ENCODE measurements at places on chromosomes 1 and 21.
A peak's percentile ranks its signal among the peaks of the same experiment; 100 is the strongest.

DNA sequence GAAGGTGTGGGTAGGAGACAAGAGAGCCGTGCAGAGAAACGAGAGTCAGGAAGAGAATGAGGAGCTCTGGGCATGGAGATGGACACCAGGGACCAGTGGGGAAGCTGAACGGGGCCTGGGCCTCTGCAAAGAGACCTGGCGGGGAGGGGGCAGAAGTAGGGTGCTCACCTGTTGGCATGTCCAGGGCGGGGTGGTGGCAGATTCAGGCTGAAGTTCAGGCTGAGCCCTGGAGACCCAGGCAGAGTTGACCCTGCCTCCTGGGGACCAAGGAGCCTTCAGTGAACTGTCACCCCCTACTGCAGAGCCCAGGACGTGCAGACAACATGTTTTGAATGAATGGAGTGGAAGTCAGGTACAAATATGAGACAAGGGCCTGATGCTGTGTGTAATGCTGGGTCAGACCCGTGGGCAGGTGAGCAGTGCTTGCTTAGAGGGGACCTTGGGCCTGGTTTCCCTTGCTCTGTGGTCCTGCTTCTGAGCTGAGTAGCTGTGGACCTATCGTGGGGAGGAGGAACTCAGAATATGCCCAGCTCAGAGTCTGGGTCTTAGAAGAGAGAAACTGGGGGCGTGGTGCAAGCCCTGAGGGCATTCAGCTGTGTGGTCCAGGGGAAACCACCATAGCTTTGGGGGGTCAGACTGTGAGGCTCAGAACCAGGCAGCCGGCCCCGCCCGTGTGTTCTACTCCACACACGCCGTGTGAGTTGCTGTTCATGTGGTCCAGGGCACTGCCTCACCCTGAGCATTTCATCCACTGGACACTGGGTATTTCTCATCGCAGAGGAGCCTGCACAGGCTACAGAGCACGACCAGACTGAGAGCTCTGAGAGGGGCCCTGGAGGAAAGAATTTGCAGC, 21.3 kb upstream of the UMODL1 start:
- no peak for DNase-seq

- DNase-seq = peak; percentile 64
These were observed 780 bp downstream of the YTHDF2 start for GRCh38 chr1:28737307-28738132.

GRCh38 chr1:66435541-66435940, 98.4 kb upstream of the SGIP1 start:
- DNase-seq = no peak

DNA sequence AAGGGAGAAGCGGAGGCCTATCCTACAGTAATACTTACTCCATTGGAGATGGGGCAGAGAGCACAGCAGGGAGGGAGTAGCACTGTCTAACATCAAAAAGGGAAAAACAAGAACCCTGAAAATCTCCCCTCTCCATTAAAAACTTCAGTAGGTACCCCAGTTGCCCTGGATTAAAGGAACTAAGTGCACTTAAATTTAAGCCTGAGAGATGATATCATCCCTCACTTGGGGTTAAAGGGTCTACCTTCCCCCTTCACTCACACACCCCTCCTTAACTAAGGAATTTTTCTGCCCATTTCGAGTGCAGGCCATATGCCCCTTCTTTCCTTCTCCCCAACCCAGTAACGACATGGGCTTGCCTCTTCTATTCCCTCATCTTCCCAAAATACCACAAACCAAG, 3.7 kb upstream of the MTMR11 start:
- no peak for DNase-seq

- no peak for DNase-seq
These were observed 143.5 kb upstream of the COA6 start for GRCh38 chr1:234229581-234230387.

DNA sequence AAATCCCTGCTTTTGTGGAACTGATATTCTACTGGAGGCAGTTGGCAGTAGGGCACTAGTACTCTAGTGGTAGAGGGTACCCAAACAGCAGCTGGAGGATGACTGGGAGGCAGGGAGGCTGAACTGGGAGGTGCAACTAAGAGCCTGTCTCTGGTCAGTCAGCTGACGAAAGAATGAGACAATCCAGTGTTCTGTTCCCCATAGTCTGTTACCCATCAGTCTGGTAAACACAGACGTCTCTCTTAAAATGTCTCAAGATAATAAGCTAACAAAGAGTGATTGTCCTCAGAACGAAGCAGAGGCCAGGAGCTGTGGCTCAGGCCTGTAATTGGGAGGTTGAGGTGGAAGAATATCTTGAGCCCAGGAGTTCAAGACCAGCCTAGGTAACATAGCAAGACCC, 30.4 kb downstream of the TFAP2E start:
- DNase-seq = no peak

DNA sequence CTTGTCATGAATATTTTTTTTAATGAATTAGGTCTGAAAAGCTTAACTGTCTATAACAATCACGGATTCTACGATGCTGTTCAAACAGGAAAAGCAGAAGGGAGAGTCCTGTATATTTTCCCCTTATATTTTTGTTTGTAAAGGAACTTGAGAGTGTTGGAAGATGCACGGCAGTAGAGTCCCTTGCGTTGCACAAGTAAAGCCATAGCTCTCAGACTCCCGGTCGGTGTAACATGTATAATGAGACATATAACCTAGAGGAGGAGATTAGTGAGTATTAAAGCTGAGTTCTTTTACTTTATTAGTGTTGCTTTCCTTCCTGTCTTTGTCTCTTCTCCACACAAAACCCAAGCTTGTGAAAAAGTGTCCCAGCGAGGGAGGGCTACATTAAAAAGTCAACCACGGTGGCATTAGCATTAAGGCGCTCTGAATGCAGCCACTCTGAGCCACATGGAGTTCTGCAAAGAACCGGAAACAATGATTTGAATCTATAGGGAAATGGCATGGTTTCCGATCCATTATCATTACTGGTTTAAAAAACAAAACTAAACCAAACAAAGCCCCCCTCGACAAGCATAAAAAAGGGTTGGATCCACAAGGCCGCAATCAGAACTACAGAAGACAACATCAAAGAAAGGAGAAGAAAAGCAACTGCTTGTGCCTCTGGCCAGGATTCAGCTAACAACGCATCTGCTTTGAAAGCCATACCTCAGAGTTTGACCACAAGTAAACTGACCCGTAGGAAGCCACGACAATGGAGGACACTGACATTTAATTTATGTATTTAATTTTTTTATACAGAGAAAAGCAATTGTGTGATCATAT, 356.8 kb downstream of the LMO4 start:
- DNase-seq = no peak

GRCh38 chr1:27967106-27967883, 7.5 kb downstream of the XKR8 start:
- DNase-seq = no peak

DNA sequence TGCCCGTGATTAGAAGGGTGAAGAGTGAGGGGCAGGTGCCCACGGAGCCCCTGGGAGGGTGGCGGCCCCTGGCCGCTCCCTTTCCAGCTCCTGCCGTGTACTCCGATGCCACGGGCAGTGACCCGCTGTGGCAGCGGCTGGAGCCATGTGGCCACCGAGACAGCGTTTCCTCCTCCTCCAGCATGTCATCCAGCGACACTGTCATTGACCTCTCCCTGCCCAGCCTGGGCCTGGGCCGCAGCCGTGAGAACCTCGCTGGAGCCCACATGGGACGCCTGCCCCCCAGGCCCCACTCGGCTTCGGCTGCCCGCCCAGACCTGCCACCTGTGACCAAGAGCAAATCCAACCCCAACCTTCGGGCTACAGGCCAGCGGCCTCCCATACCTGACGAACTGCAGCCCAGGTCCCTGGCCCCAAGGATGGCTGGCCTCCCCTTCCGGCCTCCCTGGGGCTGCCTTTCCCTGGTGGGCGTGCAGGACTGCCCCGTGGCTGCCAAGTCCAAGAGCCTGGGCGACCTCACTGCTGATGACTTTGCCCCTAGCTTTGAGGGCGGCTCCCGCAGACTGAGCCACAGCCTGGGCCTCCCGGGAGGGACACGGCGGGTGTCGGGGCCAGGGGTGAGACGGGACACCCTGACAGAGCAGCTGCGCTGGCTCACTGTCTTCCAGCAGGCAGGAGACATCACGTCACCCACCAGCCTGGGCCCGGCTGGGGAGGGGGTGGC, 22.0 kb downstream of the PANK4 start:
- no peak for DNase-seq

GRCh38 chr1:241317676-241318075, 39.3 kb downstream of the RGS7 start:
- DNase-seq = no peak

- DNase-seq = no peak
These were observed 37.4 kb downstream of the LAMC2 start for GRCh38 chr1:183223467-183223866.

DNA sequence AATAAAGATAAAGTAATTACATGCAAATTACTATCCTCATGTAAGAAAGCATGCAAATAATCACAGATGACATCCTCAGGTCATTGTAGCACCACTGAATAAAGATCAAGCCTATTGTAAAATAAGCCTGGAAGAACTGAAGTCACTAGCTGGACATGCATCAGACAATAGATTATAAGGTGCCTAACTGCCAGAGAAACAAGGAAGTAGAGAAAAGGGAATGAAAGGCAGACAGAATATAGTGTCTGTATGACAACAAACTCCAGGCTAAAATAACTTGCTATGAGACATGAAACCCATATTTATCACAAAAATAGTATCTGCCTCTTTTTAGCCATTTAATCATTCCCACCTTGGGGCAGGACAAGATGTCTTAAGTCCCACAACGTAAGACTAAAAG, 108.7 kb downstream of the ENAH start:
- no peak for DNase-seq

GRCh38 chr1:233038581-233038980, 88.2 kb downstream of the NTPCR start:
- no peak for DNase-seq

- no peak for DNase-seq
These were observed 49.4 kb downstream of the LAMC2 start for GRCh38 chr1:183235503-183235902.

GRCh38 chr1:226677027-226678020, 61.8 kb downstream of the ITPKB start:
- peak; percentile 77 for DNase-seq

DNA sequence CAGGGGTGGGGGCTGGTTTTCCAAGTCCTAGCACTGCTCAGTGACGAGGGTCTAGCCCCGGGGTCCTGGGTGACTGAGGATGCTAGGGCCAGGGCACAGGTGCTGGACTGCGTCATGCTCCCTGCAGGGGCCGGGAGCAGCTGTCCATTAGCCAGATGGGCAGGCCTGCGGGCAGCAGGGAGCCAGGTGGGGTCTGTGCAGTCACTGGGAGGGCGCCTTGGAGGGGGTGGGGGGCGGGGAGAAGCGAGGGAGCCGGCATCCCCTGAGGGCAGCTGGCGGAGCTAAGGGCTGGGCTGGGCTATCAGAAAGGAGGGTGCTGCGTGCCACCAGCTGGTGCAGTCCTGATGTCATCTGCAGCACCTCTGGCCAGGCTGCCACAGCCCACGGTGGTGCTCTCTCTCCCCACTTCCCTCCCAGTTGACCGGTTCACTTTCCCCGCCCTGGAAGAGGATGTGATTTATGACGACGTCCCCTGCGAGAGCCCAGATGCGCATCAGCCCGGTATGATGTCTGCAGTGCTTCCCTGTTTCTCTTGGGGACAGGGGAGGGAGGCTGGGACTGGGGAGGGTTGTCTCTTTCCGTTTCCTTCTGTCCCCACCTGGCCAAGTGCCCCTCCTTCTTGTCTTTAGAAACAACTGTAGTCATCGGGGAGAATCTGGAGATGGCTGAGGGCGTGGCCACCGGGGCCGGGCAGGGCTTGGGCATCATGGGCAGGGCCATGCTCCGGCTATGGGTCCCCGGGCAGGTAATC, 63.8 kb downstream of the ARHGEF10L start:
- DNase-seq = no peak

GRCh38 chr1:96741335-96741734, 19.8 kb downstream of the PTBP2 start:
- no peak for DNase-seq

GRCh38 chr1:161091796-161092507, 2.6 kb upstream of the NECTIN4 start:
- no peak for DNase-seq

DNA sequence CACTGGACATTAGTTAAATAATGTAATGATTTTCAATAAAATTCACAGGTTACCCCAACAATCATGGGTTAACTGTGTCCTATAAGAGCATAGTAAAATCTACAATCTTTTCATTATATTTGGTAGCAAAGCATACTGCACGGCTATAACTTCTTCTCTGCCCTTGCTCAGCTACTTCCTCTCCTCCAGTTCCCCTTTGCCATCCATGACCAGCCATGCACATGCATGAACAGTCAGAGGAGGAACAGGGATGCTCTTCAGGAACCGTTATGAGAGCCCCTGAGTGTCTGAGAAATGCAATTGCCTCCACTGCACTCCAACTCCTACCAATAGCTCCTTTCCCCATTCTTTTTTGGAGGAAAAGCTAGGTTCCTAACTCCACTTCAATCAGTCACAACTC, 646.7 kb downstream of the LTN1 start:
- no peak for DNase-seq

- no peak for DNase-seq
These were observed 60.6 kb downstream of the PCNT start for GRCh38 chr21:46384556-46384955.

DNA sequence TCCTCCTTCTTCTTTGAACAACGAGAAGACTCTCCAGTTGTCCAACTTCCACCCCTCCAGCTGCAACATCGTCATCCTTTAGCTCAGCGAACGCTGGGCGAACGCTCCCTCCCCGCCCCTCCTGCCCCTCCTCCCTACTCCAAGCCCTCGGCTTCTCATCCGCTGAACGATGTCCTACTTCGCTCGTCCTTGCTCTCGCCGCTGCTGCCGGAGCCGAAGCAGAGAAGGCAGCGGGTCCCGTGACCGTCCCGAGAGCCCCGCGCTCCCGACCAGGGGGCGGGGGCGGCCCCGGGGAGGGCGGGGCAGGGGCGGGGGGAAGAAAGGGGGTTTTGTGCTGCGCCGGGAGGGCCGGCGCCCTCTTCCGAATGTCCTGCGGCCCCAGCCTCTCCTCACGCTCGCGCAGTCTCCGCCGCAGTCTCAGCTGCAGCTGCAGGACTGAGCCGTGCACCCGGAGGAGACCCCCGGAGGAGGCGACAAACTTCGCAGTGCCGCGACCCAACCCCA, at the start of gene BCAN:
Gene BCAN, plus strand, starts transcription at position 357 of the 504 bp plus-strand sequence. CDS start 3,938 bp downstream, outside the sequence.
- no peak for DNase-seq

DNA sequence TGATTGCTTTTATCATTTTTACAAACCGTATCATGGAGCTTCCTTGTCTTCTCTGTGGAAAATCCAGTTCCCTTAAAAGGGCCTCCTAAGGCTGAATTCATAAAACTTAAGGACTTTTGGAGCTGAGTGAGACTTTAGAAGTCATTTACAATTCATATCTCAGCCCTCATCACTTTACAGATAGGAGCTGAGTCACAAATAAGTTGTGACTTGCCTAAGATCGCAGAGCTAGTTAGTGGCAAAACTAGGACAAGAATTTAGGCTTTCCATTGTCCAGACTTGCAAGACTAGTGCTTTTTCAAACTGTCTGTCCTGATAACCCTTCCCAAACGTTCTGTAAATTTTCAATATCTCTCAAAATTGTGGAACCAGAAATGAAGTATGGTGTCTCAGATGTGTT, 37.3 kb downstream of the C1orf21 start:
- no peak for DNase-seq

DNA sequence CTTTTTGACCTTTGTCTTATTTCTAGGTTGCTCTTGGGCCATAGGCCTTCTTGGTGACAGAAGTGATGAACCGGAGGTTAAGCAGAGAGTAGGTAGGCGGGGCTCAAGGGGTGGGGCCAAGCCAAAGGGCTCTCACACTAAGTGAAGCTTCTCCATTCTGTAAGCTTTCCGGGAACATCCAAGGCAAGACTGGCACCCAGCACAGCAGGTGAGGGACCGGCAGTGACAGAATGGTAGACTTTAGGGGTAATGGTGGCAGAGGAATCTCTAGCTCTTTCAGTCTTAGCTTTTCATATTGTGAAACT, at the start of gene TNFAIP8L2:
Gene TNFAIP8L2, plus strand, starts transcription at position 135 of the 305 bp plus-strand sequence. CDS start 2,049 bp downstream, outside the sequence.
- DNase-seq = peak; percentile 48

- DNase-seq = no peak
These were observed 99.3 kb downstream of the FMN2 start for GRCh38 chr1:240190881-240191401.
